Uterus (tissue), 4 donors: ENCODE measurements at places on chromosomes 3 and 15. TPM values are rescaled to one million over a fixed set of nuclear protein-coding genes. Genes with fewer than 3 reads are reported as not detected.

KCTD6 gene
- 27.2 TPM for total RNA-seq

XCR1 gene
- total RNA-seq, result 0.07 TPM

DNA sequence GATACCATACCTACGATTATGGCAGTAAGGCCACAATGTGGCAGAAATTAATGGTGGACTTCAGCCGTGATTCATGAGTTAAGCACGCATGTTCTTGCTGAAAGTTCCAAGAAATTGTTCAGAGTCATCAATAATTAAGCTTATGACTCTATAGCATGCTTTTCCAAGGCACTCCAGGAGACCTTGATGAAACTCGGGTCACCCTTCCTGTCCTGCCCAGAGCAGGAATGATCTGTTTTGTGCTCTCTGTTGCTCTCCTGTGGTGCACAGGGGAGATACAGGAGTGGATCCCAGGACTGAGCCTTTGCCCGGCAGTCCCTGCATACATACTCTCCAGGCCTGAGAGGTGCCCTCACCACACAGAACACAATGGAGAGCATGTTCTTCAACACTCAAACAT, 141.6 kb upstream of the SLC2A2 start:
- DNase-seq, result no peak

MKRN2OS gene
- total RNA-seq, result not detected

RTF1 gene
- total RNA-seq, result 15.9 TPM

- no peak for DNase-seq
Measured at GRCh38 chr3:176697284-176697889, 499.9 kb downstream of the TBL1XR1 start.

ADAMTS17 gene
- not detected for total RNA-seq

MOBP gene
- not detected for total RNA-seq

GRCh38 chr3:133773732-133774131, 27.5 kb downstream of the TF start:
- DNase-seq, result no peak

GOLGA6B gene
- total RNA-seq, result not detected

GRCh38 chr3:155782390-155782953, 23.6 kb downstream of the C3orf33 start:
- DNase-seq, result no peak

DNA sequence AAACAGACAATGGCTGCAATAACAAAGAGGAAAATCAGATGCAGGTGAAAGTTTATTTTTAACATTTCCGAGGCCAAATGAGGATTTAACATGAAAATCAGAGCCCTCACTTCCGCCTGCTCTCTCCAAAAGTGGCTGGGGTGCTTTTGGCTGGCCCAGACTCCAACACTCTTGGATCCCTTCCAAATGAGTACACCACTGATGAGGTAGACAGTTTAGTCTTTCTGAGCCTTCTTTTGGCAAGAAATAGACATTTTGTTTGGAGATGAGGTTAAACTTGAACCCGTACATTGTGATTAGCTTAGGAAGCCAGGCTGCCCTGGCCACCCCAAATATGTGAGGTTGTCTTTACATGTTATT, 51.0 kb upstream of the TRA2B start:
- no peak for DNase-seq

DPPA4 gene
- not detected for total RNA-seq

ZXDC gene
- total RNA-seq, result 33.0 TPM

GRCh38 chr3:54736459-54736858, 191.4 kb downstream of the LRTM1 start:
- no peak for DNase-seq

- DNase-seq, result no peak
Measured at GRCh38 chr3:17195856-17196604, 311.3 kb downstream of the PLCL2 start.

ARID3B gene
- total RNA-seq, result 3.5 TPM

DNA sequence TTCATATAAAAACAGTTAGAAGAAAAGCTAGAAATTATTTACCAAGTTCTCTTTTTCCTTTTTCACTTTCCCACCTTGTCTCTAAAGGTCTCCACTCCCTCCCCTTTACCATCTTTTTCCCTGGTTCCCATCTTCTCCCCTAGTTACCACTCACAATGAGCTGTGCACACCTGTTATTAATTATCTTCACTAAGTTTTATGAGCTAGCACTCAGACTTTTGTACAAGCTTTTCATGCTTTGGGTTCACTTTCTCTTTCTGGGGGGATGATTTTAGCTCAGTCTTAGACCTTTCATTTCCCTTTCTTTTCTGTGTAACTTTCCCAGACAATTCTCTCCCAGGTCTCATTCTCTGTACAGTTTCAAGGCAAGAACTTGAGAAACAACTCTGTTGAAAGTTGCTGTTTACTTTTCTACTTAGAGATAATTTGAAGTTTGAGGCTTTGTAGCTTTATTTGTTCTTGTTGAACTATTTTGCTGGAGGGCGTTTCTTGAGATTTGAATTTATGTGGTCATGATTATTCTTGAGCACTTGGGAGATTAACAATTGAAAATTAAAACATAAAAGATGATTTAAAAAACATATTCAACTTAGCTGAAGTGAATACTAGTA, 24.0 kb upstream of the AADAC start:
- DNase-seq, result no peak

THBS1 gene
- total RNA-seq, result 136 TPM

DNA sequence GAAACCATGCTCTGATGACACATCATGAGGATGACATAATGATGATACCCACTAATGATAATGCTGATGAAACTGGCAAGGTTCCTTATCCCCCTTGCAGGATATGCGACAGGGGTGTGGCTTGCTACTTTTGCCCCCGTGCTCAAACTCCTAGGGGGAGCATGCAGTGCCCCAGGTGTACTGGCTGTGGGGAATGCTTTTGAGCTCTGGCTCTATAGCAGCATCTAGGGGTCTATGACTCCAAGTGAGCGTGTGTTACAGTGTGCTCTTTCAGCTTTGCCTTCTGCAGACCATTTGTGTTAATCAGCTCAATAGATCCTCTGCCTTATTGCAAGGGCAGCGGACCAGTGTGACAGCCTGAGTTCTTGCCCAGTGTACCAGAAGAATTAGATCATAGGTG, 1239.5 kb downstream of the SI start:
- no peak for DNase-seq

GRCh38 chr3:168414149-168414548, 318.4 kb upstream of the GOLIM4 start:
- DNase-seq, result no peak

DNA sequence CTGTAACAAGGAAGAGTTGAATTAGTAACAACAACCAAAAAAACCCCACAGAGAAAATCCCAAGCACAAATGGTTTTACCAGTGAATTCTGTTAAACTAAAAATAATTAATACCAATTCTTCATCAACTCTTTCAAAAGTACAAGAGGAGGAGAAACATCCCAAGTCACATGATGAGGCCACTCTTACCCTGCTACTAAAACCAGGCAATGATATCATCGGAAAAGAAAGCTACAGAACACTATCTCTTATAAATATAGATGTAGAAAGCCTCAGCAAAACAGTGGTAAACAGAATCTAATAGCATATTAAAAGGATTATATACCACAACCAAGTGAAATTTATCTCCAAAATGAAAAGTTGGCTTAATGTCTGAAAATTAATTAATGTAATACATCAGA, 168.1 kb upstream of the SLCO3A1 start:
- no peak for DNase-seq

GRCh38 chr3:18609187-18609586, 184.0 kb upstream of the SATB1 start:
- no peak for DNase-seq

DNA sequence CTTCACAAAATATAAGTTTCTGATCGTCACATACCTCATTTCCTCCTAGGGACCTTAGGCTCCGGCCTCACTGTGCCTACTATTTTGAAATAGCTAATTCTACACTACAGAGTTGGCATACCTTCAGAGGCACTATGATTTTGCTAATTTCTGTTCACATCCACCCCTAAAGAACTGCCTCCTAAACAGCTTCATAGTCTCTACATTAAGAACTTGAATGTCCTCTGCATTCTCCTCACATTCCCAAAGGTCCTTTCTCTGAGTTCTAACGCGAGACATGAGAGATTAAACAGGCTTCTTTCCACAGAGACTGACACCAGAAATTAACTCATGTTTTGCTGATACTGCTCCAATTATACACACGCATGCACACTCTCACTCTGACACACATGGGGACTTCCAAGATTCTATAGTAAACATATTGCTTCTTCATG, 75.5 kb downstream of the DLG1 start:
- DNase-seq, result no peak

PCOLCE2 gene
- total RNA-seq, result 27.4 TPM
